ENCODE measurements at places on chromosomes 1 and 21.

DNA sequence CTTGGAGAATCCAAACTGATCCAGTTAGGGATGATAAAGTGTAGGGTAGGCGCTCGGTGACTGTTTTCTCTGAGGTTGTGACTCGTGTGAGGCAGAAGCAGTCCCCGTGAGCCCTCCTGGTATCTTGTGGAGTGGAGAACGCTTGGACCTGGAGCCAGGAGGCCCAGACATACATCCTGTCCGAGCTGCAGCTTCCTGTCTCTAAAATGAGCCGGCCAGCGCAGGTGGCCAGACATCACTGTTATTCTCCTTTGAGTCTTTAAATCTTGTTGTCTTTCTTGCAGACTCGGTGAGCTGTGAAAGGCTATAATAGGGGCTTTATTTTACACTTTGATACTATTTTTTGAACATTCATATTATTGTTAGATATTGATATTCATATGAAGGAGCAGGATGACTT lies 12.3 kb downstream of the PCSK9 start:
- no peak for DNase-seq

DNA sequence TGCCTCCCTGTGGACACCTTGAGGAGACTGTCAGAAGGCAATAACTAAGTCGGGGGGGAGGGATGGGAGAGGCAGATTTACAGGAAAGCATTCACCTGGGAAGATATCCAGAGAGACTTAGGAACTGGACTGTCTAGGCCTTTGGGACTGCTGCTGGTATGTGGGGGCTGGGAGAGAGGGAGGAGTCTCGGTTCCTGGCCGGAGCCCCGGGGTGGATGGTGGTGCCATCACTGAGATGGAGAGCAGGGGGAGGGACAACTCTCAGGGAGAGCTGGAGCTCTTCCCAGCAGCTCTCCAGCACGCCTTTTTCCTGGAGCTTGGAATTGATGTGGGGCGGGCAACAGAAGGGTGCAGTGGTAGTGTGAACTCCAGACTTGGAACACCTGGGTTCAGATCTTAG lies 22.1 kb downstream of the PTPRF start:
- no peak for DNase-seq

- DNase-seq, result no peak
Observed at GRCh38 chr1:116322752-116323405, 50.2 kb upstream of the ATP1A1 start.

GRCh38 chr1:179448437-179449149 lies 82.8 kb downstream of the AXDND1 start:
- no peak for DNase-seq

GRCh38 chr1:1101503-1101902 lies 14.4 kb downstream of the C1orf159 start:
- DNase-seq, result no peak

GRCh38 chr1:54207287-54207686 lies 7.3 kb downstream of the MRPL37 start:
- no peak for DNase-seq

DNA sequence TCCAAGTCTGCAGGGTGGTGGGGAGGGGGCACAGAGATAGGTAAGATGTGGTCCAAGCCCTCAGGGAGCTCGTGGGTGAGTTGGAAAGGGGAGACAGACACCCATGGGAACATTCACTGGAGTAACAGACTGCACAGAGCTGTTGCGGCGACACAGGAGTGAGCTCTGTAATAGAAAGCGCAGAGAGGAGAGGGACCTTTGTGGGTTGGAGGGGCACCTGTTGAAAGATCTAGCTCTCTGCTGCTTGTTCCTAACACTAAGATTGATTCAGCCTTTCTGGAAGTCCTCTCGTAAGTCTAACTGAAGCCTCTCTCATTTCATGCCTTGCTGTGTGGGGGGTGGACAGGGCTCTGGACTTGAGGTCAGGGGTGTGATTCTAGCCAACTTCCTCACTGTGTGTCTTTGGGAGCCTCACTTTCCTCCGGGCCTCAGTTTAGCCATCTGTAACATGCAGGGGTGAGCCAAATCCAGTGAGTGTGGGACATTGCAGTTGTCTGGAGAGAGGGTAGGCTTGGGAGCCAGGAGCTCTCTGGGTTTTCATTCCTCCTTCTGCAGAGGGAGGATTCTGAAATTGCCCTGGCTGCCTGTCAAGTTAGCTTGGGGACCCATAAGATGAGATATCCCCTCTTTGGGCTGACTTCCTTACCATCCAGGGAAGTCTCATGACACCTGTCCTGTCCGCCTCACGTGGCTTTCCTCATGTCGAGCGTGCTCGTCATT lies 2.0 kb upstream of the ACOT11 start:
- DNase-seq, result no peak
